ENCODE measurements at places on chromosomes 12 and 14.

- no peak for DNase-seq
These were observed 8.6 kb downstream of the RMST start for GRCh38 chr12:97471194-97471593.

- no peak for DNase-seq
These were observed 47.9 kb downstream of the NUAK1 start for GRCh38 chr12:106090591-106091445.

DNA sequence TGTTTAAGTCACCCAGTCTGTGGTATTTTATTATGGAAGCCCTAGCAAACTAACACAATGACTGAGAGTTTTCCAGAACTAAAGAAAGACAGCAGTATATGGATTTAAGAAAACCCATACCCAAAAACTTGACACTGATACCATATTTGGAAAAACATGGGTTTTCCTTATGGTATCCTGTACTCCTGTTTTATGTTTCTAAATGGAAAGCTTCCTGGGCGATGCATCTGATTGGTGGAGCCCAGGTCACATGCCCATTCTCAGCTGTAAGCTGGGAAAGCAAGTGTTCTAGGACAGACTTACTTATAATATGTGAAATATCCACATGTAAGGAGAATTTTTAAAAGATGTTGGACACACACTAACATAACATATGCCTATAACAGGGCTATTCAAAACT is 4.5 kb upstream of the RNASE4 start:
- no peak for DNase-seq

- DNase-seq: no peak
These were observed 60.6 kb downstream of the MARK3 start for GRCh38 chr14:103445806-103446205.

- DNase-seq: no peak
These were observed 218.6 kb upstream of the SLC38A2 start for GRCh38 chr12:46590991-46591703.

GRCh38 chr14:83850092-83850491 is 1679.9 kb upstream of the FLRT2 start:
- DNase-seq: no peak

GRCh38 chr12:75712223-75712622 is 200.8 kb upstream of the KRR1 start:
- no peak for DNase-seq

DNA sequence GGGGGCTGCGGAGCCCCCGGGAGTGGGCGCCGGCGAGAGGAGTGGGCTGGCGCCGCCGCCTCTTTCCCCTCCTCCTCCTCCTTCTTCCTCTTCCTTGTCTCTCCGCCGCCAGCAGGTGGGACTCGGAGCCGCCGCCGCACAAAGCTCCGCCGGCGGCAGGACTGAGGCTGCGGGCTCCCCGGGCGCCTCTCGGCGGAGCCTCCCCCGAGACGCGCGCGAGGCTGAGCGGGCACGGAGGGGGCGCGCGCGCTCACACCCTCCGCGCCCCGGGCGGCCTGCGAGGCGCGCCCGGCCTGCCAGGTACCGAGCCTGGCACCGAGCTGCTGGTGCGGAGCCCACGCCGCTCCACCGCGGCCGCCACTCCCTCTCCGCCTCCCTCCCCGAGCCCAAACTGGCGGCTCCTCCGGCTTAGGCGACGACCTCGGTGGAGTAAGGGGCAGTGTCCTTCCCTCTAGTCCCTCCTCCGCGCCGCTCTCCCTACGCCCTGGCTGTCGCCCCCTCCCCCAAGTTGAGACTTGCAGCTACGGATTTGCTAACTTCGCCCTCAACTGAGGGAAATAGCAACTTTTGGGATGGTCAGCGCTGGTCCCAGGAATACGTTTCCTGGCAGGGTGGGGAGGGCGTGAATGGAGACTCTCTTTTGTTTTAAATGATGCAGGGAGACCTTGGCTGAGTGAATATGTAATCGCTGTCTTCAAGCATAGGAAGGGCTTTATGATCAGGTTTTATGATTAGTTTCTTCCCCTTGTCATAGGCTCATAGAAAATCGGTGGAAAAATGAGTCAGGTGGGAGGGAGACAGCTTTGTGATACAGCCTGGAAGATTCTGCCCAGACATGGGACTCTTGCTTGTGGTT is 199.5 kb upstream of the CAND1 start:
- DNase-seq: no peak

DNA sequence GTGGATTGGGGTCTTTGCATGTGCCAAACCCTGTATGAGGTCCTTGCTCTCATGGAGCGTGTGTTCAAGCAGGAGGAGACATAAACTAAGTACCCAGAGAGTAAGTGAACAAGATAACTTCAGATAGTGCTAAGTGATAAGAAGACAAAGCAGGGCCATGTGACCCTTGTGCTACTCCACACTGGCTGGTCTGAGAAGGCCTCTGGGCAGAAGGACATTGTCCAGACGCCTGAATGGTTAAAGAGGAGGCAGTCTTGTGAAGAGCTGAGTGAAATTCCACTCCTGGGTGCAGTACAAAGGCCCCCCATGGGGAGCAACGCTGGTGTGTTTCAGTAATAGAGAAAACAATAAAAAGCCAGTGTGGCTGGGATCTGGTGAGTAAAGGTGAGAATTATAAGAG is 93.3 kb upstream of the RIC8B start:
- DNase-seq: no peak

GRCh38 chr14:50924843-50925242 is 19.4 kb downstream of the PYGL start:
- DNase-seq: no peak

DNA sequence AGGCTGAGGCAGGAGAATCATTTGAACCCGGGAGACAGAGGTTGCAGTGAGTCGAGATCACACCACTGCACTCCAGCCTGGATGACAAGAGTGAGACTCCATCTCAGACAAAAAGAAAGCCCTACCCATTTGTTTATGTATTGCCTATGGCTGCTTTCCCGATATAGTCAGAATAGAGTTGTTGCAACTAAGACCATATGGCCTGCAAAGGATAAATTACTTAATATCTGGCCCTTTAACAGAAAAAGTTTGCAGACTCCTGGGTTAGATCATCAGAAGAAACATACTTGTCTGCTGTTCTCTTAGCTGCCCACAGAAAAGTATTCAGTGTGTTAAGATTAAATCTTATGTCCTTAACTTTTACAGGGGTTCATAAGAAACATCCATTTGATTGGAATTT is 122.4 kb upstream of the VASH1 start:
- DNase-seq: no peak

DNA sequence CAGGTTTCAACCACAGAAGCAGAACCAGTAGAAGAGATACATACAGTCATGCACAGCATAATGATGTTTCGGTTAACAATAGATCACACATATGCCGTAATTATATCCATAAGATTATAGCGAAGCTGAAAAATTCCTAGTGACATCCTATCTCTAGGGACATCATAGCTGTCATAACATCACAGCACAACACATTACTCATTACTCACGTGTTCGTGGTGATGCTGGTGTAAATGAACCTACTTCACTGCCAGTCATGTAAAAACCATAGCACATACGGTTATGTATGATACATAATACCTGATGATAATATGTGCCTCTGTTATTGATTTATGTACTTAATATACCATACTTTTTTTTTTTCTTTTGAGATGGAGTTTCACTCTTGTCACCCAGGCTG is 44.7 kb downstream of the KLRG1 start:
- DNase-seq: no peak

GRCh38 chr12:62434494-62435302 is 31.9 kb upstream of the MON2 start:
- no peak for DNase-seq

DNA sequence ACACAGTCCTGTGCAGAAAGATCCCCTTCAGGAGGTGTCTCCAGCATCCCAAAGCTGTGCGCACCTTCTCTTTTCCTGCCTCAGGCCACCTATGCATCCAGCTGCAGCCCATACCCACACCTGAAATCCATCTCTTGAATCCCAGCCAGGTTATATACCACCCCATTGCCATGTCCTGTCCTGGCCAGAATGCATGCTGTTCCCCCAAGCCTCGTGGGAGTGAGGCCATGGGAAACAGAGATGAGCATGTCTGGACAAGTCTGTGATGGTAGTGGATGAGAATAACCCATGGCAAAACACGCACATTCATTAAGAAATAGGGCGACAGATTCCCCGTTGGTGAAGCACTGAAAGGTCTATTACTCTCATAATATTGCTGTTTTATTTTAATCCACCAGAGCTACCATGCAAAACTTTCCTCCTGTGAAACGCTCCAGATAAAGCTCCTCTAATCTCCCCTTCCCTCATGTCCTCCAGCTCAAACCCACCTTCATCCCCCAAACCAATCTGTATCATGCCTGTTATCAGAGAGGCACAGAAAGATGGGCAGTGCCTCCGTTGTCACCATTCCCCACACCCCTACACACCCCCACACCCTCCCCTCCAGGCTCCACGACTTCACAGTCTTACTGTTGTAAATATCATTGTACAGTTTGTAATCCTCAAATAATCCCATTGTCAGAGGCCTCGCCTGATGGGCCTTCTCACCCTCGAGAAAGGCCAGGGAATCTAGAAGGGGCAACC is 97.5 kb upstream of the FKBP4 start:
- no peak for DNase-seq

GRCh38 chr12:62210422-62210821 is 49.8 kb upstream of the USP15 start:
- no peak for DNase-seq

GRCh38 chr12:55469291-55469690 is 647 bp downstream of the OR6C70 start:
- DNase-seq: no peak

DNA sequence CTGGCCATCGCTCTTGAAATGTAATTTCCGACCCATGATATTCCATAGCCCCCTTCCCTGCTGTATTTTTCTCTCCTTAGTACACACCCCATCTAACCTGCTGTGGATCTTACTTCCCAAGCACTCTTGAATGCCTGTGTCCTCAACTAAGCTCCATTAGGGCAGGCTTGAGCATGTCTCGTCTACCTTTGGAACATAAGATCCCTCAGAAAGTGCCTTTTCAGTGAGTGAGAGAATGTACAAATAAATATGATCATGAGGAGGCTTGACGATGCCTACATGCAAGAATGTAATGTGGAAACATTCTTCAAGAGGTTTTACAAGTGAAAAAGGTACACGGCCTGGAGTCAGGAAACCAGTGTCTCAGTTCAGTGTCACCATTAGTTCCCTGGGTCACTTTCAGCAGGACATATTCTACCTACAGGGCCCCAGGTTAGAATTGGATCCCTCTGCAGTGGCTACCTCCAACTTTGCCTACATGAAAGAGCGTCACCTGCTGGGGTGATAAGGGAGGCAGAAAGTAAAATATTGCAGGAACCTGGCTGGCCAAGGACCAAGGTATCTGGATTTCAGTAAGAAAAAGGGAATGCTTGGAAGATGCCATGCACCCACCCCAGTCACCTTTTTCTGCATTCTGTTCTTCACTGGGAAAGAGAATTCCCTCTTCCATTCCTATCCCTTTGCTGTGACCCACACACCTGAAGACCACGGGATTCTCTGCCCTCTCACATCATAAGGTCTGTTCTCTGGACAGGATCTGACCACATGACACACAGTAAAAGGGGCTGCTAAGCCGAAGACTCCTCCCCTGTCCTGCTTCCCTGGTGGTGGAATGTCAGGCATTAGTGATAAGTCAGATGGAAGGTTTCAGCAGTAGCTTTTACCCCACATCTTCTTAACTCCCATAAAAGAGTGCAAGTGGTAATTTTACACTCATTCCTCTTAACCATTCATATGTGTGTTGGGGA is 24.6 kb upstream of the SERPINA1 start:
- no peak for DNase-seq

- no peak for DNase-seq
These were observed 35.8 kb downstream of the KCNH5 start for GRCh38 chr14:63009495-63009894.

DNA sequence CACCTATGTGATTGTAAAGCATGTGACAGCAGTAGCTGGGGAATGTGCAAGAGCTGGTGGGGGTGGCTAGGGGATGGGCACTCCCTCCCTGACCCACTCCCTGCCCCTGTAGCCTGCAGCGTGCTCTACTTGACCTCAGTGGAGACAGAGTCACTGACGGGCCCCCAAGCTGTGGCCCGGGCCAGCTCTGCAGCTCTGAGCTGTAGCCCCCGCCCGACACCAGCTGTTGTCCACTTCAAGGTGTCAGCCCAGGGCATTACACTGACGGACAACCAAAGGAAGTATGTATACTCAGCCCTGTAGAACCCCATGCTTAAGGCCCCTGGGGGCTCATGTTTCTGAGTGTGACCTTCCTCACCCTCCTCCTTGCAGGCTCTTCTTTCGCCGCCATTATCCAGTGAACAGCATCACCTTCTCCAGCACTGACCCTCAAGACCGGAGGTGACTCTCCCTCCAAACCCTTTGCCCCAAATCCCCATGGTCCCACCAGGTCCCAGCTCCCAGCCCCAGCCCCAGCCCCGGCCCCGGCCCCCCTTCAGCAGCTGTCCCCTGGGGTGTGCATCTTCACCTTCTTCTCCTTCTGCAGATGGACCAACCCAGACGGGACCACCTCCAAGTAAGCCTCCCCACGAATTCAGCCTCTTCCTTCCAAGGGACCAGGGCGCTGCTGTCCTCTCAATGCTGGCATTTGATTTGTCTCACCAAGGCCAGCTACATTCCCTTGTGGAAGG is 13.3 kb downstream of the TNS2 start:
- DNase-seq: no peak

- no peak for DNase-seq
These were observed 62.1 kb downstream of the PPP2R5C start for GRCh38 chr14:101823511-101824120.

- DNase-seq: no peak
These were observed 1.3 kb upstream of the CACNA2D4 start for GRCh38 chr12:1919763-1920162.

GRCh38 chr12:23684121-23684520 is 265.3 kb downstream of the SOX5 start:
- DNase-seq: no peak

DNA sequence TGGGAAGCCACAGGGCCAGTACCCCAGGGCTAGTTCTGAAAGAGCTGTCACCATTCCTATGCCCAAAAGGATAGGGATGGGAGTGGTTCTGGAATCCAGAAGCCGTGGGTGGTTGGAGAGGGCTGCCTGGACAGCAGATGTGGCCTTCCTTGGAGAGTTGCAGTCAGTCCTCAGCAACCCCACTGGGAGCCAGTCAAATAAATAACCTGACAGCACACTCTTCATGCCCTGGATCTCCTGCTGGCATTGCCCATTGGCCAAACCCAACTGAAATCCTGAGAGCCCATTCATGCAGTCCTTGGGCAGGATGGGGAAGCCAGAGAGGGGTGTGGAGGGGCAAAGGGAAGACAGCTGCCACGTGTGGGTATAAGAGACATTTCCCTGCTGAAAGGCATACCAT is 128.2 kb downstream of the PTPN11 start:
- no peak for DNase-seq

DNA sequence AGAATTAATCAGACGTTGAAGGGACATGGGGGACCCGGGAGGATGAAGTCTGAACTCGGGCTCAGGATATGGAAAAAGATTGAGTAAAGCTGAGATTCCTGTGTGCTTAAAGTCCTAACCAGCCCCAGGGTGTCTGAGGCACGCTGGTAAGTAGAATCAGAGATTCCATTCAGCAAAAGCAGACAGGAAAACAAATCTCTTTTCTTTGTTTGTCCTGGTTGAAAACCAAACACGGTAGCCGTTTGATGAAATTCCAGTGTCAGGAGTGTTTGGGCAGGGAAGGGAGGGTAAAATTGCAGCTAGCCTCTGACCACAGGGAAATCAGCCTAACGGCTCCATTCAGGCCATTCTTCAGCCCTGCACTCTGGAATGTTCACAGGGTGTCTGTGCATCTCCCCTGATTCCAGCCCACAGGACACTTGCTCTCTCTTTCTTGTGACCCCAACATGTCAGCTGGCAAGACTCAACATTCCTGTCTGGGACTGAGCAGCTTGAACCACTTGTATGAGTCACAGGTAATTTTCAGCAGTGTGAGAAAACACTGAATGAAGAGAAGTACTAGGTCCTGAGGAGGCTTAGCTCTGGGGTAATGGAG is 31.0 kb downstream of the NINJ2 start:
- DNase-seq: no peak

GRCh38 chr12:116358893-116359761 is 81.6 kb upstream of the MED13L start:
- DNase-seq: peak; percentile 58
